T-helper 17 cell (primary cell): ENCODE measurements at places on chromosomes 13 and 19.
A peak's percentile ranks its signal among the peaks of the same experiment; 100 is the strongest.

DNA sequence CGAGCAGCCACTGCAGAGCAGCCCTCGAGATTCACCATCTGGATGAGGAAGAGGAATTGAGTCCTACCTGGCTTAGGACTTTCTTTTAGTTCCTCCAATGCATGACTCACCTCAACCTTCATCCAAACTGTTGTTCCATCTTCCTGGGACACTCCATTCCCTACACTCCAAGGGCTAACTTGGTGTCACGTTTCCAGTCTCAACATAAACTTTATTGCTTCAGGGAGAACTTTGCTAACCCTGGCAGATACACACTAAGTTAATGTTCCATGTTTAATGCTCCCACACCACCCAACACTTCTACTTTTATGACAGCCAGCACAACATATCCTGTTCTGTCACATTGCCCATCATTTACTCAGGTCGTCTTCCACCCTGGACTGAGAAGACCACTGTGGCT lies 164.4 kb downstream of the RBM26 start:
- no peak overlapping the region for H3K4me3 ChIP-seq
- peaks cover 6% of the 10 kb centered on the region for H3K4me1 ChIP-seq
- no peak for DNase-seq
- H3K27me3 ChIP-seq: peaks cover 39% of the 10 kb centered on the region
- H3K36me3 ChIP-seq: no peaks in the 10 kb centered on the region
- H3K27ac ChIP-seq: no peak overlapping the region

DNA sequence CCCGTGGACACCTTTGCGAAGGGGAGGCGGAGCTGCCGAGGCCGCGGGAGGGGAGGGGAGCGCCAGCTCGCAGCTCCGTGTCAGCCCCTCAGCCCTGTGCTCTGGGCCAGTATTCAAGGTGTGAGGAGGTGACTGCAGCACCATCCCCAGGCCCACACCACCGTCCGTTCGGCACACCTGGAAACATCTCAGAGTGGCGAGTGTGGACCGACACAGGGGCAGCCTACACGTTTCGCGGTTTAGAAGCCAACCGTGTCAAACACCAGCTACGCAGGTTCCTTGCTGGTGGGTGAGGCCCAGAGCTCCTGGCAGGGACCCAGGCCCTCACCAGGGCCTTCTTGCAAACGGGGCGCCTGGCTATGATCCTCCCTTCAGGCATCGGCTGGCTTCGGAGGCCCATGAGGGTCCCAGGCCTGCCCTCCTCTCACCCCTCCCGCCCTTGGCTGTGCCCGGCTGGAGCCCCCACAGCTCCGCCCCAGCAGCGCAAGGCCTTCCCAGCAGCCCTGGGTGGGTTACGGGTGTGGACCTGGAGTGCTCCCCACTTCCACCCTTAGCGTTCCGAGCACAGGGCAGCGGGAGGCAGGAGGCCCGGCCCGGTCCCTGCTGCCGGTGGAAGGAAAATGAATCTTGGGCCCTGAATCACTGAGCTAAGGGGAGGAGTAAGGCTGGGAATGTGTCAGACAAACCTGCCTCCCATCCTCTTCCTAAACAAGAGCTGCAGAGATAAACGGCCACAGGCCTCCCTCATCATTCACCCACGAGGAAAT lies 1.2 kb downstream of the C13orf46 start:
- peak overlapping the region; percentile 60 for H3K27ac ChIP-seq
- no peaks in the 10 kb centered on the region for H3K27me3 ChIP-seq
- peaks cover 2% of the 10 kb centered on the region for H3K36me3 ChIP-seq
- no peak for DNase-seq
- no peak overlapping the region for H3K4me3 ChIP-seq

GRCh38 chr19:23561341-23561740 lies 125.7 kb downstream of the ZNF675 start:
- no peaks in the 10 kb centered on the region for H3K27me3 ChIP-seq
- H3K4me1 ChIP-seq: no peaks in the 10 kb centered on the region
- no peaks in the 10 kb centered on the region for H3K36me3 ChIP-seq
- H3K4me3 ChIP-seq: no peak overlapping the region

DNA sequence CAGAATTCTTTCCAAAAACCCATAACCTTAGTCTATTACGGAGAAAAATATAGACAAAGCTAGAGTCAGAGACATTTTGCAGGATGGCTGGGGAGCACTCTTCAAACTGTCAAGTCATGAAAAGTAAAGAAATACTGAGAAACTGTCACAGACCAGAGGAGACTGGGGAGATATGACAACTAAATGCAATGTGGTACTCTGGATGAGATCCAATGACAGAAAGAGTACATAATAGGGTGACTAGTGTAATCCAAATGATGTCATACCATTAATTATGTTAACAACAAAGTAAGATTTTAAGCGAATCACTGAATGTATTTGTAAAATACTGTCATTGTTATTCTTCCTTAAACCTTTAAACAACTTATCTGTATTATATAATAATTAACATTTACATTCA lies 393.8 kb downstream of the LIG4 start:
- H3K36me3 ChIP-seq: no peaks in the 10 kb centered on the region
- no peak for DNase-seq
- H3K27me3 ChIP-seq: no peaks in the 10 kb centered on the region

DNA sequence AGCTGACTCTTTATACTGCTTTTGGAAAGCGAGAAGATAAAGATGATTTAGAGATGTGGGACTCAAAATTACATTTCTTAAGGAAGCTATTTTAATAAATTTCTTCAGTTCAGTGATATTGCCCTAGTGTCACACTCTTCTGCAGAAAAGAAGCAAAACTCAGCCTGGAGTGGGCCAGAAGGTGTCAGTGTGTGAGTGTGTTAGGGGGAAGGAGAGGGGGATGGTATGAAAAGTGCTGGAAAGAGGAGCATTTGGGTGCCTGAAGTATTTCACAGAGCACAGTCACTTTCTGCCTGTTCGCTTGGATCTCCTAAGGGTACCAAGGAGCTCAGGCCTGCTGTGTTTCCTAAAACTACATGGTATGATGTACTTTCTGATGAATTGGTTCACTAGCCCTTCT lies 84.5 kb upstream of the FRY start:
- no peak overlapping the region for H3K27ac ChIP-seq
- peaks cover 30% of the 10 kb centered on the region for H3K4me1 ChIP-seq
- DNase-seq: no peak
- no peaks in the 10 kb centered on the region for H3K27me3 ChIP-seq

DNA sequence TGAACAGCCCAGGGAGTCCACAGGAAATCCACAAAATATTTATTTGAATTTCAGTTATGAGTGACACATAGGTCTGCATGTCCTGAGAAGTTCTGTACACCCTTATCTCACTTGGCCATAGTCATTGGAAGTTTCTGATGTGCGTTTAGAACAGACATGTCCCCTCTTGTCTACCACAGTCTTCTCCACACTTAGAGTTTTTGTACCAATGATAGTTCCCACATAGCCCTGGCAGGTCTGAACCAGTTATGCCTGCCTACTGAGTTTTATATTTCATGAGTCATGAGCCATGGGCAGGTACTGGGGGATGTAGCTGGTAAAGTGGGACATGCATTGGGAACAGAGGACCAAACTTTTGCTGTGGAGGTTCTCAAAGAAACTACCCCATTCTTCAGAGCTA lies 11.3 kb downstream of the ZNF132 start:
- no peak for DNase-seq
- H3K27me3 ChIP-seq: no peaks in the 10 kb centered on the region
- H3K4me3 ChIP-seq: no peak overlapping the region
- no peak overlapping the region for H3K27ac ChIP-seq

DNA sequence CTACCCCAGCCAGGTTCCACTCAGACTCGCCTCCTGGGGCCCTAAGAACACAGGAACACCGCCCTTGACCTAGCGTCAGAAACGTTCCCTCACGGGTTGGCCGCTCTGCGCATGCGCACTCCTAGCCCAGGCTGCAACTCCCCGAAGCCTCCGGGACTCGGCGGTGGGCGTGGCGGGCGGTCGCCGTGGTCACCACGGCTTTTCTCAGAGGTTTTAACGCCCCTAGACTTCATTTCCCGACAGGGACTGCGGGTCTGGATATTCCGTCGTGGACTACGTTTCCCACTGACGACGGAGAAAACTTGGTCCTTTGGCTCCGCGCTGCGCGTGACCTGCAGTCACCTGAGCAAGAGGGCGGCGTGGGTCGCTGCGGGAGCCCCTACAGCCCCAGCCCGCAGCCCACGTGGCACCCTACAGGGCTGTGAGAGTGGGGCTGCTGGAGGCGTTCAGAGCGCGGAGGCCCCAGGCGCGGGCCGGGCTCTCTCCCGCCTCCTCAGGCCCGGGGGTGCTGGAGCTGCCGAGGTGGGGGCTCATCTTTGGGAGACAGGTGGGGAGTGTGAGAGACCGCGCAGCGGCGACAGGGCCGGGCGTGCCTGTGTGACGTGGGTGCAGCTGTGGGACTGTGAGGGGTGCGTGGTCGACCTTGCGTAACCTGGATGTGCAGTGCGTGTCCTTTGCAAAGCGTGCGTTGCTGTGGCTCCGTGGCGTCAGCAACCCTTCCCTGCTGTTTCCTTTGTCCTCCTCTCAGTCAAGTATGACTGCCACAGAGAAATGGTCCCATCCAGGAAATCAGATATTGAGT lies 38.0 kb upstream of the ZNF573 start:
- H3K27me3 ChIP-seq: peaks cover 7% of the 10 kb centered on the region
- no peaks in the 10 kb centered on the region for H3K4me1 ChIP-seq

GRCh38 chr19:1098177-1099051 lies 3.2 kb upstream of the POLR2E start:
- H3K4me1 ChIP-seq: peaks cover 35% of the 10 kb centered on the region
- H3K36me3 ChIP-seq: no peaks in the 10 kb centered on the region
- no peak for DNase-seq
- peak overlapping the region; percentile 91 for H3K27ac ChIP-seq
- peak overlapping the region; percentile 10 for H3K4me3 ChIP-seq
- no peaks in the 10 kb centered on the region for H3K27me3 ChIP-seq

DNA sequence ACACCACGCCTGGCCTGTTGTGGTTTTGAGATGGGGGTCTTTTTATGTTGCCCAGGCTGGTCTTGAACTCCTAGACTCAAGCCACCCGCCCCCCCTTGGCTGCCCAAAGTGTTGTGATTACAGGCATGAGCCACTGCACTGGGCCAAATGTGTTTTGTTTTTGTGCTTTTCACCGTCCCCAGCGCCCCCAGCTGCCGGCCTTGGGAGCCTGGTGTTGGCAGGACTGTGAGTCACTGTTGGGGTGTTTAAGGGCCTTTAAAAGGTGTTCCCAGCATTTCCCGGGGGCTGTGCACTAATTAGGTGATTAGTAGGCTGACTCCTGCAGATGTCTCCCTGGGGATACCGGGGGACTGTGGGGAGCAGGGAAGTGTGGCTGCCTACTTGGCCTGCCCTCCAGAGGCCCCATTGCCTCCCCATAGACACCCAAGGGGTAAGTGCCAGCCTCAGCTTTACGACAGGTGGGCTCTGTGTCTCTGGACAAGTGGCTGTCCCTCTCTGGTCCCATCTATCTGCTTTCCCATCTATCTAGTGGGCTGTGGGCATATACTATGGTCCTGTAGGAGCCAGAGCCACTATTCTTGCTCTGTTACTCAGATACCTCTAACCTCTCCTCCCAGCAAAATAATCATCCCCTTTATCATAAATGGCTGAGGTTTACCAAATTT lies 11.8 kb upstream of the TLE5 start:
- H3K36me3 ChIP-seq: no peaks in the 10 kb centered on the region
- H3K27ac ChIP-seq: no peak overlapping the region
- peaks cover 2% of the 10 kb centered on the region for H3K4me1 ChIP-seq

DNA sequence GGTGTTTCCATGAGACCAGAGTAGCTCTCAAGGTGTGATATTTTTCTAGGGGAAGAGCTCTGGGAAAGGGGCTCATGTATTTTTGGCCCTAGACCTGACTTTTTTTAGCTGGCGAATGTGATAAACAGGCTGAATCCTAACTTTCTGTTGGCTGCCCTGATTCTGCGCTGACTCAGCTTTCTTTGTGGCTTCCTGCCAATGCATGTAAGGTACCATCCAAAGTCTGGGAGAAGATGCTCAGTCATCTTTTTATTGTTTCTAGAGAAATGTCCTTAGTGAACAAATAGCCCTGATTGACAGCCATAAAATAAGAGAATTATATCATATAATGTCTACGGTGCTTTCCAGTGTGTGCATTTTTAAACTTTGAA lies 113.6 kb upstream of the MBNL2 start:
- no peak overlapping the region for H3K4me3 ChIP-seq
- H3K27me3 ChIP-seq: peaks cover 15% of the 10 kb centered on the region
- H3K4me1 ChIP-seq: peaks cover 13% of the 10 kb centered on the region
- H3K27ac ChIP-seq: no peak overlapping the region
- no peaks in the 10 kb centered on the region for H3K36me3 ChIP-seq

DNA sequence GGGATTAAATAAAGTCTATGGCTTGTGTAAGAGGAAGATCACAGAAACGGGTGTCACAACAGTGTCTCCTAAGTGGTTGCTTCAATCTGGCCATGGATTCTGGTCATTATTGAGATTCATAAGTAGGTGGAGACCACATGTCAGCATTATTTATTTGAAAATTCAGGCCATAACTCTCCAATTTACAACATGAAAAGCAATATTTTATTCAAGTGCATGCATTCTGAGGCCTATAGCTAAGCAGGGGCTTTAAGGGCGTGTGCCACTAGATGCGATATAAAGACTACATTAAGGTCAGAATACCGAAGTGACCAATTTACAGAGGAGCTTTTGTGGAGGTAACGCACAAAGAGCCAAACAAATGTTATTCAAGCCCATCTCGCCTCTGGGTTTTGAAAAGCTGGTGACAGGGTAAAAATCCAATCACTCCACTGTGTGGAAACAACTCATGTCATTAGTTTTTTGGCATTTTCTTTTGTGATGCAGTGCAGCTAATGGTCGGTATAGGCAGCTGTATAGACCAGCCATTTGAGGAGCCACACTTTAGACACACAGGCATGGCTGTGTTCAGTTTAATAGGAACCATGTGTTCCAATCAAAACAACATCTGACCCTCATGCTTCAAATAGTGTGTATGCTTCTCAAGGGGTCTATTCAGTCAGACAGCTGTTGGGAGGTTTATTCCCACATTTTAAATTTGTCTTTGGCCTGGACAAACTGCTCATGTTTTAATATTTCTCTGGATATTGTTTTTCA lies 123.7 kb downstream of the KL start:
- no peaks in the 10 kb centered on the region for H3K4me1 ChIP-seq
- no peaks in the 10 kb centered on the region for H3K36me3 ChIP-seq
- H3K27me3 ChIP-seq: no peaks in the 10 kb centered on the region
- H3K4me3 ChIP-seq: no peak overlapping the region
- H3K27ac ChIP-seq: no peak overlapping the region
- DNase-seq: no peak

DNA sequence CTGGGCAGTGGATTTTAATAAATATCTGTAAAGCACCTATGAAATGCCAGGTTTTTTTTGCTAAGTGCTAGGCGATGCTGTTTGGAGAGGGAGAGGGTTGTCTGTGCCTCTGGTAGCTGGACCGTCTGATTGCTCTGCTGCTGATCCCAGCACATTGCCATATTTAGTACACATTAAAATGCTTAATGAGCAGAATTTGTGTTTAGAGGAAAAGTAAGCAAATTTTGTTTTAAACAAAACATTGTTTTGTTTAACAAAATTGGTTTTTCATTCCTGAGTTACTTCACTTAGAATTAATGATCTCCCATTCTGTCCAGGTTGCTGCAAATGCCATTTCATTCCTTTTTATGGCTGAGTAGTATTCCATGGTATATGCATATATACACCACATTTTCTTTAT lies 85.2 kb downstream of the LMO7 start:
- H3K27ac ChIP-seq: no peak overlapping the region
- H3K36me3 ChIP-seq: no peaks in the 10 kb centered on the region
- H3K27me3 ChIP-seq: no peaks in the 10 kb centered on the region
- no peak for DNase-seq

- H3K4me1 ChIP-seq: peaks cover 9% of the 10 kb centered on the region
- H3K4me3 ChIP-seq: no peak overlapping the region
- DNase-seq: peak; percentile 66
- peaks cover 9% of the 10 kb centered on the region for H3K27me3 ChIP-seq
- peak overlapping the region; percentile 51 for H3K27ac ChIP-seq
Measured at GRCh38 chr13:48580185-48580803, 47.4 kb upstream of the RCBTB2 start.

- no peak overlapping the region for H3K4me3 ChIP-seq
- no peak overlapping the region for H3K27ac ChIP-seq
- peaks cover 9% of the 10 kb centered on the region for H3K4me1 ChIP-seq
- DNase-seq: no peak
- H3K36me3 ChIP-seq: no peaks in the 10 kb centered on the region
Measured at GRCh38 chr13:39054112-39054511, 15.9 kb downstream of the NHLRC3 start.
